Muscle of back (tissue), 13 donors: ENCODE measurements at places on chromosomes 7 and 10.

- DNase-seq = no peak
Observed at GRCh38 chr7:46288010-46288409, 366.9 kb upstream of the IGFBP3 start.

DNA sequence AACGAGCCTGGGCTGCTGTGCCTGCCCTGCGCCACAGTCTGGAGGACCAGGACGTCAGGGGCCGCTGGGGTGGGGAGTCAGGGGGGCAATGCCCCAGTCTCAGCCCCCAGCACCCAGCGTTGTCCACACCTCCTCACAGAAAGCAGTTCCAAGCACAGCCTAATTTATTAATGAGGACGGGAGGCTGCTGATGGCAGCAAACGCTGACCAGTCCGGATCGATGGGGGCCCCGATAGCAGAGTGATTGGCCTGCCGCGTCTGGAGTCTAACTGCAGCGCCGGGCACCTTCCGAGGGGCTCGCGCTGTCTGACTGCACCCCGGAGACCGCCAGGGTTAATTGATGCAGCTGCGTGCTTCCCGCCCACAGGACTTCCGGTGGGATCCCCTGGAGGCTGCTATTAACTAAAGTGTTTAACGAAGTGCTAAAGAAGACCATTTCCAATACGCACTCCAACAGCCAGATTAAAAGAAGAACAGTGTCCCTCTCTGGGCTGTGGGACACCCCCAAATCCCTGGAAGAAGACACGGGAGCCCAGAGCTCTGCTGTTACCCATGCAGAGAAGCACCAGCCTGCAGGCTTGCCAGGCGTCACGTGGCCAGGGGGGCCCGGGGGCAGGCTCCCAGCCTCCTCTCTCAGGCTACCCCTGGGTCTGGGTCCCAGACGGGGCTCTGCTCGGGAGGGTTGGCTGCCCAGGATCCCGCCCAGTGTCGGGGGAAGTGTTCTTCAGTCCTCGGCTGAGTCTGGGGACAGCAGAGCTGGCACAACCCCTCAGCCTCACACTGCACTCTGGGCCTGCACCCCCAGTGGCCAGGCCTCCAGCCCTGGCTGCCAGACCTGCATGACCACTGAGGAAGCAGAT lies 63.8 kb downstream of the MICALL2 start:
- DNase-seq = no peak

GRCh38 chr10:94043431-94043990 lies 49.8 kb downstream of the PLCE1 start:
- no peak for DNase-seq

- DNase-seq = peak; percentile 70
Observed at GRCh38 chr7:51134013-51134441, 182.6 kb downstream of the COBL start.

DNA sequence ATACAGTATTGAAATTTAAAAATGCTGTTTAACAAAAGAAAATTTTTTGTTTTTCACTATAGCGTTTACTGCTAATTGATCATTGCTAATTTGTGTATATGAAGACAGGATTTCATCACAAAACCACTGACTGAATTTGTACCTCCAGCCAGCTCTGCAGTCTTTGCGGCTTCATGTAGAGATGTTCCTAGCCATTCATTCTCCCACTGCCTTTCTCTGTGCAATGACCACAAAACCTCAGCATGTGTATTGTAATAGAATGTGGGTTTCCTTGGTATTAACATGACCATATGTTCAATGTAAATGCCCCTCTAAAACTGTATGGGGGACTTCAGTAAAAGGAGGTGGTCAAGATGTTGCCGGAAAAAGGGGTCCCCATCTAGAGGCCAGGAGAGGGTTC lies 81.1 kb upstream of the STEAP1B start:
- no peak for DNase-seq

DNA sequence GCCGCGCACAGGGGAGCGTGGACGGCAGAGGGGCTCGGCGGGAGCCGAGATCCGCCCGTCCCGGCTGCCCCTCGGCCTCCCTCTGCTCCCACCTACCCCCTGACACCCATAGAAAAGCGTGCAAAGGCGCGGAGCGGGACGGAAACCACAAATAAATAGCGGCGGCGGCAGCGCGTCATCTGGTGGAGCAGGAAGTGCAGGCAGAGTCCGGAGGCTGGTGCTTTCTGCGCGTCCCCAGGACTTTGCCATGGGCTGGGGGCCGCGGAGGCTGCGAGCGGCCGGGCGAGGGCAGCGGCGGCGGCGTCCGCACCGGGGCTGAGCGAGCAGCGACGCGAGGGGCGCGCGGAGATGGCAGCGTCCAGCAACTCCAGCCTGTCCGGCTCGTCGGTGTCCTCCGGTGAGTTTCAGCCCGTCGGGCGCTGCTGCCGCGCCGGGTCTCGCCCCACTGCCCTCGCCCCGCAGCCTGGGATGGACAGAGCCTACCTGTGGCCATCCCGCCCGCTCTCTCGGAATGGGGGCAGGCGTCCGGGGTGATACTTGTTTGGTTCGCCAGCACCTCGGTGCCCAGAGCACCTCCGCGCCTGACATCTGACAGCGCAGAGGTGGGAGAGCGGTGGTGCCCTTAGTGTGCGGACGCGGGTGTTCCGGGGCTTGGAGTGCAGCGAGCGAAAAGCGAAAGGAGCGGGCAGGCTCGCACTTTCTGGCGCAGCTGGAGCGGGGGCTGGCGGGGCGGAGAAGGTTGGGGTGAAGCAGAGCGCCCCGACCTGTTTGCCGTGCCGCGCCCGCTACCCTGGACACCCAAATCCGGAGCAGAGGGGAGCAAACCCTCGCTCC lies at the start of gene CHN2:
CHN2 (plus strand) TSS at position 182 of the 834 bp plus-strand sequence.
- peak; percentile 84 for DNase-seq

DNA sequence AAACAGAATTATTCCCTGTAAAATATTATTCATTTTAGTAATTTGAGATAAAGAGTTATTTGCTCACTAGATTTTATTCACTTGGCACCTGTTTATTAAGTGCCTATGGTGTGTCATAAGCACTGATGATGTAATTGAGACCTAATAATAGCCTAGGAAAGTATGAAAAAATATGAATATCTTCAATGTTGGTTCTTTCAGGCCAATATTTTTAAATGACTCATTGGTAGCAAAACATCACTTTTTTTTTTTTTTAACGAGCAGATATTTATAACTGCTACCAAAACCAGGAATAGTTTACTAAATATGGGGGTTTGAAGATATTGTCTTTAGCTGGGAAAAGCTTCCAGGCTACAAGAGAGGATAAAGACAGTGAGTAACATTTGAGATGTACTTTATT lies 228.0 kb downstream of the PRKG1 start:
- no peak for DNase-seq

GRCh38 chr7:25105911-25106310 lies 19.1 kb downstream of the CYCS start:
- no peak for DNase-seq
